ENCODE measurements at places on chromosomes 12 and 14.

- no peak for DNase-seq
Measured at GRCh38 chr14:100523843-100524169, 63.4 kb downstream of the BEGAIN start.

DNA sequence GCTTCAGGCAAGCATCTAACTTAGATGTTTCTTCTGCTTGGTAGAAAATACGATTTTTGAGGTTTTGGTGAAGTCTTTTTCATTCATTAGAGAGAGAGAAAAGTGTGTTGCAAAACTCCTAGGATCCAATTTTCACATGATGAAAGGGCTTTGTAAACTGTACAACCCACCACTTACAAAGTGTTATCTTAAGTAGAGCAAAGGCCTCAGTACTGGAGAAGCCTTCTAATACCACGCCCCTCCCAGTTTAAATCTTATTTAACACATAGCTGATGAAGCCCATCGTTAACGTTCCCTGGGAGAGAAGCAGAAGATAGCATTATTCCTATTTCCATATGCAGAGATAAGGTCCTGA is 869 bp downstream of the APOLD1 start:
- DNase-seq, result no peak

- DNase-seq, result no peak
Measured at GRCh38 chr14:56195223-56195622, 77.0 kb downstream of the PELI2 start.

GRCh38 chr14:36217732-36218131 is 41.2 kb upstream of the PTCSC3 start:
- DNase-seq, result no peak

- DNase-seq, result no peak
Measured at GRCh38 chr12:7120166-7120565, 8.5 kb downstream of the RBP5 start.

DNA sequence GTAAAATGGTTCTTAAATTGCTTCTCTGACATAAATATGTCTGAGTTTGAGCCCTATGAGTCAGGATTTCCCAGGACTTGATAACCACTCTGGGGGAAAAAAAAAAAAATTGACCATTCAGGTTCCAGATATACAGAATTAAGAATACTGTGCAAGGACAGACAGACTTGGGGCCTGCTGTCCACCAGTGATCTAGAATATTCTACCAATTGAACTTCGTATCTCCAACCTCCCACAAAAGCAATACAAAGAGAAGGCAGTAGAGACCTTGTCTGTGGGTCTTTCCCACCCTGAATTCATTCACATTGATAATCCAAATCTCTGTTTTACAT is 4.1 kb downstream of the SINHCAF start:
- DNase-seq, result no peak

DNA sequence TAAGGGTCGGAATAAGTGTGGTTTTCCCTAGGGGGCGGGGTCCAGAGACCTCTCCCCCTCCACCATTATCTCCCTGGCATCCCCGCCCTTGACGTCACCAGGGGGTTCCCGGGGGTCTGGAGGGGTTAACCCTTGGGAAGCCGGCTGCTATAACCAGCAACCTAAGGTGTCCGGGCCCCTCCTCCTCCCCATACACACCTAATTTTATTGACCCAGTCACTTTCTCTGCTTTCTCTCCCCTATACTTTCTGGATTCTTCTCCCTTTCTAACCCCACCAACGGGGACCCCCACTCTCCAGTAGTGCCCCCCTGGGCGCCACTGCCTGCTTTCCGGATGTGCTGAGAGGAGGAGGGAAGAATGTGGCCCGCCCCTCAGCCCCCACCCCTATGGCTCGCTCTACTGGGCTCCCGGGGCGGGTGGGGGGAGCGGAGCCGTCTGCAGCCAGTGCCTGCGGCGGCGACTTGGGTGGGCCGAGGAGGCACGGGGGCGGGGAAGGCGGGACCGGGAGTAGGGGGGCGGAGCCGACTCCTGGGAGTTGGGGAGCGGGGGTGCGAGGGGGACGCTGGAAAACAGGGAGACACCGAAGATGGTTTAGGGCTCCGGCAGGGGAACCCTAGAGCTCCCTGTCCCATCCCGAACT is 1.8 kb downstream of the GLI1 start:
- DNase-seq, result peak; percentile 36

DNA sequence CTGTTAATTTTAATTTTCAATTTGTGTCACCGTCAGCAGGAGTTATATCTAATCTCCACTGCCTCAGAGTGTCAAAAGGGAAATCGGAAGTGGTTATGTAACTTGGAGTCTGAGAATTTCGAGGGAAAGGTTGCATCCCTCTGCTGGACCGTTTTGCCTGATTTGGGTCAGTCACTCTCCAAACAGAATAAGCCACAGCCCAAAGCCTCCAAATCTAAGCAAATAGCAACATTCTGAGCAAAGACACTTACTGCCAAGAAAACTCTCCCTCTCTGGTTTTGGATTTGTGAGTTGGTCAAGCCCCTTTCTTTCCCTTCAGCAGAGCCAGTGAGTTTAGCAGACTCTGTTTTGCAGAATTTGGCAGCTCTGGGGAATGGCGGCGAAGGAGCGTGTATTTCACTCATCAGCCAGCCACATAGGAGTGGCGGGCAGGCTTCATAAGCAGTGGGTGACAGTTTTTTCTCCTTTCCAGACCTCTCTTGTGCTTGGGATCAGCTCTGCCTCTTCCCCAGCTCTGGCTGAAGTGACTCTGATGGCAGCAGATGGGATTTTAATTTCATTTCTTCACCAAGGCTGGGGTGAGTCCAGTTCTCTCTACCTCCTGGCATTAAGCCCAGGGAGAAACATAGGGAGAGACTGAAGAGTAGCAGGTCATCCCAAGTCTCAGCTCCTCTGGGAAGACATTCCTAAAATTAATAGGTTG is 218.7 kb upstream of the NOS1 start:
- no peak for DNase-seq

DNA sequence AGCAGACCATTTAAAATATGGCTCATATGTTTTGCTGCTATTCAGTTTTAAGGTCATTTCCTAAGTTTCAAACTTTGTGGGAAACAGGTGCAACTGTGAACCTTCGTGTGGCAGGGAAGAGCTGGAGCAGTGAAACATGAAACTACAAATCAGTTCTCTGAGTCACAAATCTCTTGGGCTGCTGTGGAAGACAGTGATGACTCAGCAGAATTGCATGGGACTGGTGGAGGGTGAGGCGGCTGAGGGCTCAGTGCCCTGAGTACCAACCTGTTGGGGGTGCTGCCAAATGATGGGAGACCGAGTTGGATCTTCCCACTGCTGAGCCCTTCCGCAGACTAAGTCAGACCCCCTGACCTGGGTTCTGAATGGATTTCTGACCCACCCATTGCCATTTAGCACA is 8.4 kb upstream of the CALM1 start:
- DNase-seq, result no peak

- no peak for DNase-seq
Measured at GRCh38 chr14:104531421-104532190, 48.0 kb upstream of the C14orf180 start.

DNA sequence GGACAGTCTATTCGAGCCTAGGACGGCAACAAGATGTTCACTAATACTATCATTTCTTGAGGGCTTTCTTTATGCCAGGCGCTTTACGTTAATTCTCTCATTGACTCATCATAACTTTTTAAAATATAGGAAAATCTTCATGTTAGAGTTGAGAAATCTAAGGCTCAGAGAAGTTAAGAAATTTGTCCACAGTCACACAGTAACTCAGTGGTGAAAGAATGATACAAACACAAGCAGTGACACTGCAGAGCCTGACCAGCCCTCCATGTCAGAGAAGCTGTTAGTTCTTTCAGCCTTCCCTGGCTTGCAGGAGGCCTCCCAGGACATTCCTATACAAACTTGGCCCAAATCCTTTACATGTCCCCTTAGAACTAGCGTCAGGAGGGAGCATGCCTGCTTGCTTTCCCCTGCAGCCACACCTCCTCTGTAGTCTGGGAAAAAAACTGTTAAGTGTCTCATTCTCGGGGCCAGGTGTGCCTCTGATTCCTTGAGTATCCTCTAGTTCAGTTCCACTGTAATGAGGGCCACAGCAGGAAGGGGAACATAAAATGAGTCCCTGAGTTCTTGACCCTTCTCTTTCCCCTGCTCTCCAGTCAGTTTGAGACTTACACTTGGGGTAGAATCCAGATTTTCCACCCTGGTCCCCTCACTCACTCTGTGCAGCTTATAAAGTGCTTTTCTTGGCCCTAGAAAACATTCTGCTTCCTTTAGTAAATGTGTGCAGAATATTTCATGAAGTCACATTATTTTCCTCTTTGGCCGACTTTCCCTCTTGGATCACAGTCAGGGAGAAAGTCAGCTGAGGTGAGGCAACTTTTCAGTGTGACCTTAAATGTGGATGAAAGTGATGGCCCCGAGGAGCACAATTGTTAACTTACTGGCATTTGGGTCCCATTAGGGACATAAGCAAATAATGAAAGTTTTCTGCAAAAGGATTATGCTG is 152.2 kb upstream of the HIF1A start:
- DNase-seq, result no peak

GRCh38 chr14:67977434-67978034 is 158.0 kb downstream of the RAD51B start:
- no peak for DNase-seq

GRCh38 chr12:67457778-67458665 is 188.9 kb downstream of the CAND1 start:
- DNase-seq, result no peak

DNA sequence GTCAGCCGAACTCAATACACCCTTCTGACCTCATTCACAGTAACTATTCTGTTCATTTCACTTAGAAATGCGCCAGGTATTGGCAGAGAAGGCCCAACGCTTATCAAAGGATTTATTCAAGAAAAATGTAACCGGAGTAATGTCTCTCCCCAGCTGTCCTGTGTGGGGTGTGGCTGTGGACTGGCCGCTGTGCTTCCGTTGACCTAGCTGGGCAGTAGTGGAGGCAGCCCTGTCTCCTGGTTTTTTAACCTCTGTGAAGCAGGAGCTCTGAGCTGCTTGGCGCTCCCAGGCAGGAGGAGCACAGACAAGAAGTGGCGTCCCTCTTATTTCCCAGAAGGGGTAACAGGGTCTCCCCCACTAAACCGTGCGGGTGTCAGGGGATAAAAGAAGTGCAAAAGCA is 85.2 kb downstream of the ESR2 start:
- no peak for DNase-seq

- no peak for DNase-seq
Measured at GRCh38 chr12:53995002-53995377, 5.0 kb upstream of the HOXC9 start.

DNA sequence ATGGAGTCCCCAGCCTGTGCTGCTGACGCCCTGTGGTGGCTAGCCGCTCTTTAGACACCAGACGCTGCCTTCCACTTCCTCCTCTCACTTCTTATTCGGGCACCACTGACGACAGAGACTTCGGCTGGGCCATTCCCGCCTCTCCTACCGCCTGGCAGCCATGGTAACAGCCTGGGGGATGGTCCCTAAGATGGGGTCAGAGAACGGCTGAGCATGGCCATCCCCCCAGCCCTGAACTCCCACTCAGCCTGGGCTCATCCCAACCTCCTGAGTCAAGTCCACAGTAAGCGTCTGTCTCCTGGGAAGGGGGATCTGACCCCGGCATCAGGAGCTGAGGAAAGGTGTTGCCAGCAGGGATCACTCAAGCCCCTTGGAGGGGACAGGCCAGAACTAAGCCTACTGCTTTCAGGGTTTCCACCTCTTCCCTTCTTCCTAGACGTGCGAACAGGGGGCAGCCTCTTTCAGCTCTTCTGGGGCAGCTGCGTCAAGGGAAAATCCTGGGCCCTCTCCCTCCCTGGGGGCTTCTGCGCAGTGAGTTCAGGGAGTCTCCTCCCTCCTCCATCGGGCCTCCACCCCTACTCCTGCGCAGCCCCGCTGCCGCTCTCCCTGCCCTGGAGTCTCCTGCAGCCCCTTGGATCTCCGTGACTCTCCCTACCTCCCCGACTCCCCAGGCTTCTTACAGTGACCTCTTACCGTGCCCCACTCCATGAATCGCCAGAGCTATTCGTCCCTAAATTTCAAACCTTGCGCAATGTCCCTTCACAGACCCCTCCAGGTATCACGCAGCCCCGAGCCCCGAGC is 643 bp upstream of the TAMALIN start:
- DNase-seq, result no peak

GRCh38 chr12:5581019-5581418 is 149.1 kb downstream of the NTF3 start:
- DNase-seq, result no peak

- no peak for DNase-seq
Measured at GRCh38 chr14:54182419-54183045, 214.3 kb upstream of the CDKN3 start.

DNA sequence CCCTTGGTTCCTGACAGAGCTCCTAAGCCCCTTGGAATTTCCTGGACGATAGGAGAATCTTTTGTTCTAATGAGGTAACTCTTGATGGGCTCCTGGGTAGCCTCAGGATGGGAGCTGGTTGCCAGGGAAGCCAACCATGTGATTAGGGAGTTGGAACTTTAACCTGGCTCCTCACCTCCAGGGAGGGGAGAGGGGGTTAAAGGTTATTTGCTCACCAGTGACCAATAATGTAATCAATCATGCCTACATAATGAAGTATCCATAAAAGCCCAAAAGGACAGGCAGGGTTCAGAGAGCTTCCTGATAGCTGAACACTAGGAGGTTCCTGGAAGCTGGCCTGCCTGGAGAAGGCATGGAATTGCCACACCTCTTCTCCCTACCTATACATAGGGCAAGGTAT is 6.2 kb upstream of the CNOT2 start:
- DNase-seq, result no peak

- no peak for DNase-seq
Measured at GRCh38 chr12:61915420-61915819, 344.8 kb upstream of the USP15 start.

GRCh38 chr12:12609692-12610091 is 2.0 kb upstream of the CREBL2 start:
- DNase-seq, result no peak

GRCh38 chr12:72133497-72134055 is 138.6 kb upstream of the TRHDE start:
- no peak for DNase-seq

DNA sequence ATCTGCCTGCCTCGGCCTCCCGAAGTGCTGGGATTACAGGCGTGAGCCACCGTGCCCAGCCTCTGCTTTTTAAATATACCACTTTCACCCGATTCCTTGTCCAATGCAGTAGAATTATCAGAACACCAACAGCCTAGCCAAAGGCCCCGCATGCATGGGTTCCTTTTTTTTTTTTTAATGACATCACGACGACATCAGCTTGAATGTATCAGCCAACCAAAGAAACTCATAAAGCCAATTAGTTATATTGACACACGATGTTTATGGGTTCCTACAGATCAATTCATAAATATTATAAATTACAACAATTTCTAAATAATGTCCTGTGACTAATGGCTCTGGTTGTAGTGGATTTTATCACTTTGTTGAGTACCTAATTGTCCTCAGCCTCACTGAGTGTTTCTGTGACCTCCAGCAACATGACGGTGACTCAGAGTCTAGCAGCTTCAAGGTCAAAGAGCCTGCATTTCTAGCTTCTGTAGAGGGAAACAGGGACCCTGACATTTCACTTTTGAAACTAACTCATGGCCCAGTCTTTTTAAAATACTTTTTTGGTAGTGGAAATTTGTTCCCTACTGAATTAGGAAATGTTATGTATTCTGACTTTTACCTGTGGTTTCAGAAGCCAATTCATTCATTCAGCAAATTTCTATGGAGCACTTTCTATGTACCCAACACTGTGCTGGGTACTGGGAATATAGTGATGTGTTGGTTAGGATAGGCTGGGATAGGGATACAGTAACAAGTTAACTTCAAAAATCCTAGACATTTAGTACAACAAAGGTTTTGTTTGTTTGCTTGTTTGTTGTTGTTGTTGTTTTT is 144.1 kb downstream of the SUDS3 start:
- no peak for DNase-seq

Data from stimulated activated CD4-positive, alpha-beta T cell treated with anti-CD3 and anti-CD28 coated beads, Interleukin-4, amount 100 ng/mL, for 1 hour (primary cell).